ENCODE measurements at places on chromosomes 5 and 9.
A peak's percentile ranks its signal among the peaks of the same experiment; 100 is the strongest.

DNA sequence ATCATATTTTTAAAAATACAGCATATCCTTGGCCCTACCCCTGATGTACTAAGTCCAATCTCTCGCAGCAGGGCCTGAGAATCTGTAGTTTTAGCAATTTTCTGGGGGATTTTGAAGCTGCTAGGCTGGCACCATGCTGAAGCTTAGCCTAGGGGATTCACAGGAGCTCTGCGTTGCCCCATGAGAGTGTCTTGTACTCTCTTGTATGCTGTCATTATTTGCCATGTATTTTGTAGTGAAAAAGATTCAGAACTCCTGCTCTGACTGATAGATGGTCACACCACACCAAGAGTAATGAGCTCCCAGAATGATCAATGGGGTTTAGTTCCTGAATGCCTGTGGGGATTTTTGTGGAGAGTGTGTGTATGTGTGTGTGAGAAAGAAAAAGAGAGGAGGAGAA, 20.7 kb upstream of the TRMT10B start:
- DNase-seq: no peak

- DNase-seq: no peak
Observed at GRCh38 chr9:132577119-132577518, 5.3 kb upstream of the BARHL1 start.

DNA sequence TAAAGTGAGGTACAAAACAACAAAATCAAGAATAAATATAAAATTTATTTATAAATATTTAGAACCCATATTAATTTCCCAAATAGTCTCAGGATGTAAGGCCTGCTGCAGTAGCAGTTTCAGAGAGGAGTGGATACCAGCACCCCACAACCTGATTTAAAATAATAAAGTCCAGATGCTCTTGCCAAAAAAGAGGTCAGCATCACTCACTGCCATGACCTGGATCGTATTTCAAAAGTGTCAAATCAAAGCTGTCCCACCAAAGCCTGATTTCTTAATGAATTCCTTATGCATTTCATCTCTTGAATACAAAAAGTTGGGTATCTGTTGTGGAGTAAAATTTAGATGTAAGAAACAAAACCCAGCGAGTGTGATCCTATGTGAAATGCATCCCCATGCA, 58.0 kb upstream of the ROR2 start:
- DNase-seq: no peak

GRCh38 chr9:23768861-23769260, 57.2 kb downstream of the ELAVL2 start:
- no peak for DNase-seq

- DNase-seq: no peak
Observed at GRCh38 chr5:151196556-151197290, 27.2 kb downstream of the CCDC69 start.

DNA sequence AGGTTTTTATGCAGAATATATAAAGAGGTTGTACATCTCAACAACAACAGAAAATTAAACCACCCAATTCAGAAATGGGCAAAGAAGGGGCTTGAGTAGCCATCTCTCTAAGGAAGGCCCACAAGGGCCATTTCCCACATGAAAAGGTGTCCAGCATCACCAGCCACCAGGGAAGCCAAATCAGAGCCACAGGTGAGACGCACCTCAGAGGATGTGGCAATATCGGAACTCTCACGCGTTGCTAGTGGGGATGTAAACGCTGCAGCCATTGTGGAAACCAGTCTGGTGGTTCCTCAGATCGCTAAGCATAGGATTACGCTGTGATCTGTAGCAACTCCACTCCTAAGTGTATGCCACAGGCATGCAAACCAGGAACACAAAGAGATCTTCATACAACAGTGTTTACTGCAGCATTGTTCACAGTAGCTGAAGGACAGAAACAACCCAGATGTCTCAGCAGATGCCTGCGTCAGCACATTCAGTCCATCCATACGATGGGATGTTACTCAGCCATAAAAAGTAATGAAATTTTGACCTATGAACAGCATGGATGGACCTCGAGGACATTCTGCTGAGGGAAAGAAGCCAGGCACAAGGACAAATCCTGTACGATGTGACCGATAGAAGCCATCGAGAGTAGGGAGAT, 84.3 kb upstream of the CACNA1B start:
- no peak for DNase-seq

DNA sequence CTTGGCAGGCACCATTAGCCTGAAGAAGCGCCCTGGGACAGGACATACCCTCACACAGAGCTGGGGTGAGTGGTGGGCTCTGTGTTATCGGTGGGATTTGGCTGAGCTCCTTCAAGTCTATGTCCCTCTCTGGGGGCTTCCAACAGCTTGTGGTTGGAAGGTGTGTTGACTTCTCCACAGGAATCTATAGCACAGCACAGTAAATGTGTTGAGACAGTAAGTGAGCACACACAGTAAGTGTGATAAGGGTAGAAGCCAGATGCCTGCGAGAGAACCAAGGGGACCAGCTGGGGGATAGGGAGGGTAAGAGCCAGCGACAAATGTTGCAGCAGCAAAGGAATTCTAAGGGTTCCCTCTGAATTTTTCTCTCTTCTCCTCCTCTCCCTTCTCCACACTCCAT, 448.0 kb downstream of the KDM4C start:
- no peak for DNase-seq

- peak; percentile 58 for DNase-seq
Observed at GRCh38 chr9:91056917-91057316, 255.3 kb downstream of the SYK start.

- DNase-seq: no peak
Observed at GRCh38 chr5:141916522-141916921, 7.1 kb upstream of the DELE1 start.

DNA sequence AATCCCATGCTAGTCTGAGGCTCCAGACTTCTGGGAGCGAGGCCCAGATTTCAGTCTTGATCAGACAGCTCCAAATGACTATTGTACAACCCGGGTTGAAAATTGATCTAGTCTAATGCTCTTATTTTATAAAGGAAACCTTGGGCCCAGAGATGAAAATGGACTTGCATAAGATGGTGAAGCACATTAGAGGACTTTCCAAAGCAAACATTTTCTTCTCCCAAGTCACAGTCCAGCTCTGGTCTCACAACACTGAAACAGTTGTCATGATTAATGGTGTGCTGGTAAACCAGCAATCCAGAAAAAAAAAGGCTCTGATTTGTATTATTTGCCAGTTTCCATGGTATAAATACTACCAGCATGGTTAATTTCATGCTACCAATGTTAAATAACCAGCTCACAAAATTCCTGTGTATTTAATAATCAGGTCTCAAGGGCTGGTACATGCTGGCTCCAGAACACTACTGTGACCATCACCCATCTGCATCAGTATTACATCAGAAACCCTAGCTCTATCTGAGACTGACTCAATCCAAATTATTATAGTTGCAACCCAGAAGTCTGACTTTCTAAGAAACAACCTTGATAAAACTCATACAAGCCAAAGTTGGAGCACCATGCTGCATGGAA, 32.5 kb upstream of the ABLIM3 start:
- no peak for DNase-seq

GRCh38 chr9:13171261-13171660, 108.2 kb downstream of the MPDZ start:
- peak; percentile 15 for DNase-seq

DNA sequence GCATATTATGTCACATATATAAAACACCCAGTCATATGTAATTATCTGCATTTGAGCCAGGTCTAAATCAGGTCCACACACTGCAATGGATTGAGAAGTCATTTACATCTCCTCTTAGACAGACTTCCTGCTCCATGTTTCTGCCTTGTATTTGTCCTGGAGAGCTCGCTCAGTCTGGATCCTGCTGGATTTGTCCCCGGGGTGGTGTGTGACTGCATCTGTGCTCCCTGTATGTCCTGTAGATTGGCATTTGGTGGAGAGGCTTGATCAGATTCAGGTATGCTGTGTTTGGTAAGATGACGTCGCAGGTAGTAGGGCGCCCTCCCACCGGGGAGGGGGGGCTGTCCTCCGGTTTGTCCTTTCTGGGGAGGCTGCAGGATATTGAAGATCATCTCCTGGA, 33.6 kb upstream of the IER5L start:
- DNase-seq: peak; percentile 66

DNA sequence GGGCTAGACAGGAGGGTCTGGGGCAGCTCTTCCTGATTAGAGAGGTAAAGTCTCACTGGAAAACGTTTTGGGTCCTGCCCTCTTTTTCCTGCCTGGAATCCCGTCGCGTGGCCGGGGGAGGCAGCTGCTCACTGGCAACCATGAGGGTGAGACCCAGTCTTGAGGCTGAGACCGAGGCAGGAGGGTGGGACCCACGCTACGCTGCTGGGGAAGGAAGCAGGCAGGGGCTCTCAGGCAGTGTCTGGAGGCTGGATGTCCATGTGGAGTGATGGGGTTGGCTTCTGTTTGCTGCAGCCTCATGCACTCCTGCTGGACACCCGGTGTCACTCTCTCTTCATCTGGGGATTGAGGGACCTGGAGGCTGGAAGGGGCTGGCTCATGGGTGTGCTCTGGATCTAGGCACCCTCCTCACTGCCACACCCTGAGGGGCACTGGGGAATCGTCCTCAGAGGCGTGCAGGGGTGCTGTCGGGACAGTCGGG, 11.3 kb upstream of the SLC2A6 start:
- no peak for DNase-seq

GRCh38 chr5:10797261-10797660, 36.2 kb upstream of the DAP start:
- DNase-seq: no peak

DNA sequence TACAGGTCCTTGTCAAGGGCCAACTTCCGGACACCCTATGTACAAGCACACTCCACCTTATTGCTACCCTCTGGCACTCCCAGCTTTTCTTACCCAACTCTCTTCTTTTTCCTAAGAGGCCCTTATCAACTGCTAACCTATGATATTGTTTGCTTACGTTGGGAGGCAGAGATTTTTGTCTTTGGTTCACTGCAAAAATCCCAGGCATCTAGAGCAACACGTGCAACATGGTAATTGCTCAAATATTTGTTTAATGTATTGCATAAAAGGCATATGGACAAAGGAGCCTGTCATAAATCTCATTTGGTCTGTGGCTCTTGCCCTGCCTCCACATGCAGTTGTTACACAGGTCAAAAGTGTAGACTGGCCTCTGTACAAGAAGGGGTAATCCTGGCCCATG, 35.8 kb upstream of the ATP10B start:
- DNase-seq: no peak

DNA sequence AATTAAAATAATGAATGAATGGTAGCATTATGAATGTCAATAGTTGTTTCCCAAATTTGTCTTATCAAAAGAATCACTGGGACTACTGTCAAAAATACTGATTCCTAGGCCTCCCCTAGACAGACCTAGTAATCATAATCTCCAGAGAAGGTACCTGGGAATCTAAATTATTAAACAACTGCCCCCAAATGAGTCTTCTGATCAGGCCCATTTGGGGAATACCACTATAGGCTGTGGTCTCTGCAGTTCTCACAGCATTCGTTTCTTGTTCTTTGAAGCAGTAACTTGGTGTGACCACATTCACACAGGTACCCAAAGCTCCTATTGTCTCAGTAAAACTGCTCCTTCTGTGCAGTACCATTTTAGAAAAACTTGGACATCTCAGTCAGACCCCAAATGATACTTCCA, 230.9 kb downstream of the PIK3R1 start:
- DNase-seq: no peak

DNA sequence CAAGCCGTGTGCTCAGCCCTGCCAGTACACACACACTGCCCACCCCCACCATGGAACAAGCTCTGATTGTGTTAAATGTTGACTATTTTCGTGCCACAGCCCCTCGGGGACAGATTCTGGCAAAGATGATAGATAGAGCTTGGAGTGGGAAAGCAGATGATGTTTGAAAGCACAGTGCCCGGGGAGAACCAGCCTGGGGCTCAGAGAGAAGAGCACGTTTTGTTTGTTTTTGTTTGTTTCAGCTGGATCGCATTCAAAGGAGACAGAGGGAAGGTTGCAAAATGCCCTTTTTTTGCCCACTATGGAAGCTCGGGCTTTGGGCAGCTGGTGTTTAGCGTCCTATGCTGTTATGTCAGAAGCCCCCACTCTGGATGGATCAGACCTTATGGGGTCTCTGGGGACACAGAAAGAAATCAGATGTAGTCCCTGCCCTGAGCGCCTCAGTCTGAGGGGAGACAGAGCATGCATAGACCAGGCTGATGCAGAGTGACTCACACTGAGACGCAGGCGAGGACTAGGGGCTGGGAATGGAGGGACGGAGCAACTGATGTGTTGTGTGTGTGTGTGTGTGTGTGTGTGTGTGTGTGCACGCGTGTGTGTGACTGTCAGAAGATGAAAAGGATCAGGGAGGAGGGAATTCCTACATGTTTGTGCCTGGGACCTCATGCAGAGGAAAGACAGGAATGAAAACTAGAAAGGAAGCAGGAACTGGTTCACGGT, 229.7 kb downstream of the MELK start:
- DNase-seq: no peak

DNA sequence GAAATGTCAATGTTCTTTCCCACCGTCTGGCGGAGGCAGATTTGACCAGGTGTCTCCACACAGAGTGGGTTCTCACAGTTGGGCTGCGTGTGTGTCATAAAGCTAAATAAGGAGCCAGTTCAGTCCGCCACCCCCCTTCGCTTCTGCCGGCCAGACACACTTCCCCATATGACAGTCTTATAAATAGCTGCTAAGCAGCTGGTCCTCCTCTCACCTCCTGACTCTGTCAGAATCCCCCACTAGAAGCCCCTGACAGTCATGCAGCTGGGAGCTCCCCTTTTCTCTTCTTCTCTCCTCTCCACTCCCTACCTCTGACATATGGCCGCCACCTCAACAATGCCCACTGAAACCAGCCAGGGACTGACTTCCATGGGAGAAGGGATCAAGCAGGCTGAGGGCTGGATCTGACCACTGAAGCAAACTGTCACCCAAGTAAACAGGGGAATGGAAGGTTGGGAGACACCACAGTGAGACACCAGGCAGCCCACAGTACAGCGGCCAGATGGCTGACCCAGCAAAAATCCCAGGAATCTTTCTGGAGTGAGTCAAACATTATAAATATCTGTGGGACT, 141.9 kb upstream of the EFNA5 start:
- no peak for DNase-seq

GRCh38 chr9:91243029-91243428, 118.7 kb downstream of the AUH start:
- DNase-seq: no peak

- peak; percentile 94 for DNase-seq
Observed at GRCh38 chr5:124806373-124807077, 60.1 kb upstream of the ZNF608 start.

GRCh38 chr9:105309531-105309931, 65.1 kb downstream of the SLC44A1 start:
- DNase-seq: no peak

DNA sequence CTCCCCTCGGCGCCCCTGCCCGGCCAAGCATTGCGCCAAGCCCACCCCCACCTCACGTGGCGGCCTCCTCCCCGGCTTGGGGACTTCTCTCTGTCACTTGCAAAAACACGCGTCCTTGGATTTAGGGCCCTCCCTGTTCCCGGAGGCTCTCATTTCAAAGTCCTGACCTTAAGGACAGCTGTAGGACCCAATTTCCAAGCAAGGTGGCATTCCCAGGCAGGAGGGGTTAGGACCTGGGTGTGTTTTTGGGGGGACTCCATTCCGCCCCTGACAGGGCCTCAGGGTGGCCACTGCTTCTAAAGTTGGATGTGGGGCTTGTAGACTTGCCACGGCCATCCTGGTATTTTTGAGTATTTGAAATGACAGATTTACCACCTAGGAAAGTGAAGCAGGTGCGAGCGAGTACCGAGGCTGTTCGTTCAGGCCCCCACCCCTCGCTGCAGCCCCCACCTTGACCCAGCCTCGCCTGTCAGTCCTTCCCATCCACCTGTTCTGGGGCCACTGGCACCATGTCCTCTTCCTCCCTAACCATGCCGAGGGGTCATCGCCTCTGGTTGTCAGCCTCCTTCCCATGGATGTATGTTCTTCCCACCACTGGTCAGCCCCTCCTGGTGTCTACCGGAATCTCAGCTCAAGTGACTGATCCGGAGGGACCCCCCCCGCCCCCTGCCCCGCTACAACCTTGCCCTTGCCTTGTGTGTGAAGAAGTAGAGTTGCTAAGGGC, 52.4 kb downstream of the MRPL36 start:
- DNase-seq: no peak
